NCI-H2029 (cell line): ENCODE measurements at places on chromosomes 12 and 14.

DNA sequence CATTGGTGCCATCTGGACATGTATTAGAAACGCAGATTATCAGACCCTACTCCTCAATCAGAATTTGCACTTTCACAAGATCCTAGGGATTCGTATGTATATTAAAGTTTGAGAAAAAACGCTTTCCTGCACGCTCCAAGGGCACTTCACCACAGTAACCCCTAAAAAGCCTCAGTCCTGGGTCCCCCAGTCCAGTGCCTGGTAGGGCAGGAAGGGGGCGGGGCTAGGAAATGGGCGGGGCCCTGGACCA is 369 bp downstream of the DEPDC4 start:
- DNase-seq = no peak

DNA sequence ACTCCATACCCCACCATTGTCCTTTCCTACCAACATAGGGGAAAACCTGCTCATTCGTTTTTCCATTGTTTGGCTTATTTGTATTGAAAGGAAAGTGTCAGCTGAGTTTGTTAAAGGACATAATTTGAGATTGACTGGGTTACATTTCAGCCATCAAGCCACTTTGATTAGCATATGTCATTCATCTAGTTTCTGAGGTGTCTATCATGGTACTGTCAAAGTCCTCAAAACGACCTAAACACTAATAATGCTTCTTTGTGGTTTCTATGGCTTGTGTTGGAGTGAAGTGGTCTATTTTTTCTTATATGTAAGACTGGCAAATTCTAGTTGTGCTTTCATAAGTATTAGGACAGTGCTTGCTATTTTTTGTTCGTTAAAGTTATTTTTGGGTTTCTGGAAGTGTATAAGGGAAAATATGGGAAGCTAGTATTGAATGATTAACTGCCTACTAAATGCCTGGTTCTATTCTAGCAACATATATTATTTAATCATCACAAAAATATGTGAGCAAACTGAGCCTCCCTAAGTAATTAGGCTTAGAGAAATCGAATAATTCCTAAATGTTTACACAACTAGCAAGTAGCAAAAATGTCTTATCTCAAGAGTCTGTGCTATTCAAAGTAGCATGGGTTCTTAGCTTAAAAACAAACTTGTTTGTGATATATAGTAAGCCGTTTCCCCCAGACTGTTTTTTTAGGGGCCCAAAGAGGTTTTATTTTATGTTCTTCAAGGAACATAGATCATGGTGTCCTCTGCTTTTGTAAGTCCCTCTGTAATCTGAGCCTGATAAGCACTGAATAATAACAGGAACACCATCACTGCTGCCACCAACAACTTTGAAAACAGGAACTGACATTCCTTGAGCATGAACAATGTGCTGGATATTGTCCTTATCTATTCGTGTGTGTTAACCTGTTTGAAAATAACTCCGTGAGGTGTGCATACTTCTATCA is 67.1 kb downstream of the DERA start:
- no peak for DNase-seq

- no peak for DNase-seq
These were observed 52.7 kb upstream of the PTCSC3 start for GRCh38 chr14:36229262-36229661.

GRCh38 chr12:65673732-65674131 is 150.6 kb upstream of the HMGA2 start:
- DNase-seq = no peak

DNA sequence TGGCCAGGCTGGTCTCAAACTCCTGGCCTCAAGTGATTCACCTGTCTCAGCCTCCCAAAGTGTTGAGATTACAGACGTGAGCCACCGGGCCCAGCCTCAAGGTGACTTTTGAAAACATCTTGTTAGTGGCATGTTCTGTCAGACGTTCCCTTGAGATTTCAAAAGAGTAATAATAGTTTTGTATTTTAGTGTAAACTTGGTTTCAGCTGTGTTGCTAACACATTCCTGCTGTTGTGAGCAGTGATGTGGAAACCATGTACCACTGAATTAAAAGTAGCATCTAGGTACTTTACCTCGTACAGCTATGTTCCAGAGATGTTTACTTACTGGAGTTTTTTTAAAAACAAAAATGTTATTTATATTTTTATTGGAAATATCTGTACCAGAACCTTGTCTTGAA is 111.3 kb downstream of the AEBP2 start:
- DNase-seq = no peak

- DNase-seq = no peak
These were observed 122.8 kb downstream of the NTF3 start for GRCh38 chr12:5554711-5555110.

DNA sequence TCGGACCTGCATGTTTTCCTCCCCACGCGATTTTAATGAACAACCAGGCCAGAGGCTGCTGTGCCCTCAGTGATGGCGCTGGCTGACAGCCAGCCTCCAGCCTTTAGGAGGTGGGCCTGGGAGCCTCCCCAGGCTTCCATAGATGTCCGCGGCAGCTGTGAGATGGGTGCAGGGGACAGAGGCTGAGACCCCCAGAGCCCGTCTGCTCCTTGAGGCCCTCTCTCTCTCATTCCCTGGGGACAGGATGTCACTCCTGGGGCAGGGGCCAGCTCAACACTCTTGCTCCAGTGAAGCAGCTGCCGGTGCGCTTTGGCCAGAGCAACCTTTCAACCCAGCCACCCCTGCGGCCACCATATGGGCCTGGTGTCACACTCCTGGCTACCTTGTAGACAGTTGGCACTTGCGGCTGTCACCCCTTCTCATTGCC is 24.8 kb downstream of the MVK start:
- DNase-seq = no peak

- no peak for DNase-seq
These were observed 75.9 kb upstream of the CRY1 start for GRCh38 chr12:107169200-107169599.

DNA sequence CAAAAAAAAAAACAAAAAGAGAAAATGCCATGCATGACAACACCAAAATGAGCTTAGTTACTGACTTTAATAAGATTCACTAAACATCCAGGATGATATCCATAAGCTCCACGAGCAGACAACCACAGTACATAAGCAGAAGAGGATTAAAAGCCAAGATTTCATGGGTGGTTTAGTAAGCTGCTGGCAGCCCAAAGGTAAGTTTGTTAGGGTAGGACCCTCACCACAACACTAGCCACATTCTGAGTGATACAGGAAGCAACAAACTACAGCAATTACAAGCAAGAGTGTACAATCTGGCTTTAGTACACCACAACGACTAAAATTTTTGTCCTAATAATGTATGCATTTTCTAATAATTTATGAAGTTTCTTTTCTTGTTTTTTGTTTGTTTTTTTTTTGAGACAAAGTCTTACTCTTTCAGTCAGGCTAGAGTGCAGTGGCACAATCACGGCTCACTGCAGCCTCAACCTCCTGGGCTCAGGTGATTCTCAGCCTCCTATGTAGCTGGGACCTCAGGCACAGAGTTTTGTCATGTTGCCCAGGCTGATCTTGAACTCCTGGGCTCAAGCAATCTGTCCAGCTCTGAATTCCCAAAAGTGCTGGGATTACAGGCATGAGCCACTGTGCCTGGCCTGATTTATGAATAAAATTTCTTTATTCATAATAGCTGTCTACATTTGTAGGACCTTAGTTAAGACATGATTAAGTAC is 221.4 kb downstream of the MED13L start:
- DNase-seq = no peak

GRCh38 chr14:64698903-64699302 is 5.3 kb upstream of the PLEKHG3 start:
- peak; percentile 47 for DNase-seq

DNA sequence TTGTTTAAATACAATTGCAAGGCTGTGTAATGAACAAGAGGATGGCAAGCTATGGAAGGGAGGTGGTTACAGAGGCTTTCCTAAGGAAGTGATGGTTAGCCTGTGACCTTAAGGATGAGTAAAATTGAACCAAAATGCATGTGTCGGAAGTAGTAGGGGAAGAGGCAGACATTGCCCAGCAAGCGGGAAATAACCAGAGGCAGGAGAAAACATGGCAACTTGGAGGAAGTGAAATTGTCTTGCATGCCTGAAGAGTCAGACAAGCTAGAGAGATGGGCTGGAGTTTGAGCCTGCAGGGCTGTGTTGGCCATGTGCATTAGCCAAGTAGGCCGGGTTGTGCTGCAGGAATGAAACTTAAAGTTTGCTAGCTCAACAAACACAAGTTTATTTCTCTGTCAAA is 96.2 kb downstream of the BTG1 start:
- no peak for DNase-seq

DNA sequence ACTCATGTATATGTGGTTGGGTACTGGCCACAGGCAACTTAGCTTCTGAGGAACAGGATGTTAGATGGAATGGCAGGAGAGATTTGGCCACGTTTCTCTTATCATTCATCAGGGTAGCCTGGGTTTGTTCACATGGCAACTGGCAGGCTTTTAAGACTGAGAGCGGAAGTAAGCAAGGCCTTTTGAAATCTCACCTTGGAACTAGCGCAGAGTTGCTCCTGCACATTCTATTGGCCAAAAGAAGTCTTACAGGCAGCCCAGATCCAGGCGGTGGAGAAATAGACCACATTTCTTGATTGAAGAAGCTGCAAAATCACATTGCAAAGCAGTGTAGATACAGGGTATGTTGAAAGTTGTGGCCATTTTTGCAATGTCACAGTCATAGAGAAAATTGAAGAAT is 3.7 kb downstream of the CLEC4A start:
- no peak for DNase-seq

DNA sequence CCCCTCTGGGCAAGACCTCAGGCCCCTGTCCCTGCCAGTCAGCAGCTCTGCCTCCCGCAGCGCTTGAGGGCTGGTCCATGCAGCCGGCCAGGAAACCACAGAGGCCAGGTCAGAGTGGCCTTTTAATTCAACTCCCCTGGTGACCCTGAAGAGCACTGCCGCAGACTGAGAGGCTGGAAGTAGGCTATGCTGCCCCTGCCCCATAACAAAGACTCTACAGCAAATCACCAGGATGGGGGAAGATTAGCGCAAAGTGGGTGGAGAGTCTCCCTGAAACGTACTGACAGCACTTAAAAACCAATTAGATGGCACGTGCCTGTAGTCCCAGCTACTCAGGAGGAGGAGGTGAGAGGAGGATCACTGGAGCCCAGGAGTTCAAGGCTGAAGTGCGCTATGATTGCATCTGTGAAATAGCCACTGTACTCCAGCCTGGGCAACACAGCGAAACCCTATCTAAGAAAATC is 70.5 kb downstream of the ITPK1 start:
- no peak for DNase-seq

DNA sequence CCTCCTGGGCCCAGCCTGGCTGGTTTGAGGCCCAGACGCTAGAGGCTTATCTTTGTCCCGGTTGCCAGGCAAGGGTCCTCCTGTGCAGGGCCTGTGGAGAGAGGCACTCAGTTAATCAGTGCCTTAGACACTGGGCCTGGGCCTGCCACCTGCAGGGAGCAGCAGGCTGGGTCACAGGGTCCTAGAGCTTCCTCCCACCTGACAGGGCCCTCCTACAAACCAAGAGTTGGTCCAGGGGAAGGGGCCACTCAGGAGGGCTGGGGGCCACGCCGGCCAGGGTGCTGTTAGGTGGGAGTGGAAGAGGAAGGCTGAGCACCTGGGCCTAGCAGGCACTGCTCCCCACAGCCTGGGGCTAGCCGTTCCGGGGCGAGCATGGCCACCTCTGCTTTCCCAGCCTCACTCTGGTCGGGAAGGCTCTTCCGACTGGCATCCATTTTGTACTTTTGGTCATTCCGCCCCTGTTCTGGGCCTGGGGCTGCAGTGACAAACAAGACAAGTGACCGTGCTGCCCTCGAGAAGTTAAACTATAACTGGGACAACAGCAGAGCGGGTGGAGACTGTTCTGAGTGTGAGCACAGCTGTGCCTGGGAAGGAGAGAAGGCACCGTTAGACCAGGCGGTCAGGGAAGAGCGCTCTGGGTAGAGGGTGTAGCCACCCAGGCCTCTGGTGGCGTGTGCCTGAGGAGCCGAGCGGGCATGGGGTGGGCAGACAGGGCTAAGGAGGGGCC is 27.2 kb downstream of the FBRSL1 start:
- DNase-seq = no peak

GRCh38 chr12:30598889-30599288 is 96.8 kb downstream of the IPO8 start:
- no peak for DNase-seq
